NCI-H460 (cell line): ENCODE measurements at places on chromosomes 16 and 17. TPM values are rescaled to one million over a fixed set of nuclear protein-coding genes. Genes with fewer than 3 reads are reported as not detected.
A peak's percentile ranks its signal among the peaks of the same experiment; 100 is the strongest.

DNA sequence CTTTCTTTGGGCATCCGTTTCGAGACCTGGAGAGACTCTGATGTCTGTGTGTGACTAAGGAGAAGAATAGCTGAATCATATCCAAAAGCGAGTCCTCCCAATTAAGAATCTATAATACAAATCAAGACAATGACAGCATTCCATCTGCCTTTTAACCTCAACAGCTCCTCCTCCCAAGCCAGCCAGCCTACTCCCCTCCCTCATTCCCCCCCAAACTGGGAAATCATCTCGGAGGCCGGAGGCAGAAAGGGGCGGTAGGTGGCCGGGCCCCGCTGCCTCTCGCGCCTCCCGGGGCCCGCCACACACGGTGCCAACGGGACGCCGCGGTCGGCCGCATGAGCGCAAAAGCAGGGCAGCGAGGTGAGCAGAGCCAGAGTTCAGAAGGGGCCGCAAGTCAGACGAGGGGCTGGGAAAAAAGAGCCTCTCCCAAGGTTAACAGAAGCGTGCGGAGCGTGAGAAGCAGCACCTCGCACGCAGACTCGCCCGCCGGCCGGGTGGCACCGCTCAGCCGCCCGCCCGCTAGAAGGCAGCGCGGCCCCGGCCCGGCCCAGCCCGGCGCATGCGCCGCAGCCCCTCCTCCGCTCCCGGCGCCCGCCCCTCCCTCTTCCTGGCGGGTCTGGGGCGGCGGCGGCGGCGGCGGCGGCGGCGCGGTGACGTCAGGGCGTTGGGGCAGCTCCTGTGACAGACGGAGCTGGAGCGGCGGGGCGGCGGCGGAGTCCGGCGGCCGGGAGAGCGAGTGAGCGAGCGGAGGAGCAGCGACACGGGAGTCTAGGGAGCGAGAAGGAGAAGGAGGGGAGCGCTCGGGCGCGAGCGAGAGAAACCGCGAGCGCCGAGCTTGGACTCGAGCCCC is at the start of gene PAFAH1B1:
TSS of gene PAFAH1B1 (plus strand) at position 684 of the 850 bp plus-strand sequence. CDS start 44,635 bp downstream, outside the sequence.
- peak; percentile 92 for DNase-seq

GNAO1 gene
- total RNA-seq = 0.10 and 0.17 TPM in 2 replicates

SRSF1 gene
- total RNA-seq = 275 and 297 TPM in 2 replicates

DNA sequence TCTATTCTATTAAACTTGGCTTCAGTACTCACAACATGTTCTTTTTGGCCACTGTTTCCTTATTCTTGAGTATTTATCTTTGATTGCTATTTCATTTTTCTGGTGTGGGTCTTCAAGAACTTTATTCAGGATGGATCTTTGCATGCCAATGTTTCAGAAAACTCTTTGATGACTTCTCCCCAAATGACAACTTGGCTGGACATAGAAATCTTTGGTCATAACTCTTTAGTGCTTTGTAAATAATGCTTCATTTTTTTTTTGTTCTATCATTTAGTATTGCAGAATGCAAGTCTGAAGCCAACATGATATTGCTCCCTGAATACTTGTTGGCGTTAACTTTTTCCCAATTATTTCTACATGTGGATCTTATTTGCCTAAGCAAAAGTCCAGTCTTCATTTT is 103.6 kb upstream of the HS3ST2 start:
- DNase-seq = no peak

DNA sequence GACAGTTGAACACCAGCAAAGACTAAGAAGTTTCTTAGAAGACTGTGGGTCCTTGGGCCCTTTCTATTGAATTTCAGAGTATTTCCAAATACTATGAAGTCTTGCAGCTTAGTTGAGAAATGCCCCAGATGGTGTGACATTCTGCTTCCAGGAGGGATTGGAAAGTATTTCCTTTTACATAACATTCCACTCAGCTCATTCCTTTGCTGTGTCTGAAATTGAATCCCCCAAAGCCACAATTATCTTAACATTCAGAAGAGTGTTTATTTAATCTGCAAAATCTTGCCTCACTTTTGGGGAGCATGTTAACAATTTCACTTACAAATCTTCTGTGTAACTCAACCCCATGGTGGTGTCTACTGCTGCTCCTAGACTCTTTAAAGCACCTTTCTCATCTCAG is 307.7 kb downstream of the WWOX start:
- DNase-seq = no peak

- DNase-seq = peak; percentile 43
Observed at GRCh38 chr17:40168262-40168832, 8.9 kb upstream of the RAPGEFL1 start.
